ENCODE measurements at places on chromosomes 1 and 21.

DNA sequence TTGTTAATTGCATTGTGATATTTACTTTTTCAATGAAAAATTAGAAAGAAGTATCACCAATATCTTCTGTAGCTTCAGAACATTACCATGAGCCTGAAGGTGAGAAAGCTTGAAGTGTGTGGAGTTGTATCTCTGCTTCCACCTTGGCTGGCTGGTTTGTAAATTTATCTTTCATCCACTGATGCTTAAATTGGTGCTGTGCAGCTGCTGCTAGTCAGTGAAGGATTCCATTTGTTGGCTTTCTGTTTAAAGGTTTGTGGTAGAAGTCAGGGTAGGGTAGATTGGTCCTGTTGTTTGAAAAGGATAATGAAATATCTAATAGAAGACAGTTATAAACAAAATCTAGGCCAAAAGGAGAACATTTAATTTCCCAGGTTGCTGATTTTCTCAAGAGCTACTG is 105.7 kb downstream of the C1orf21 start:
- DNase-seq = no peak

DNA sequence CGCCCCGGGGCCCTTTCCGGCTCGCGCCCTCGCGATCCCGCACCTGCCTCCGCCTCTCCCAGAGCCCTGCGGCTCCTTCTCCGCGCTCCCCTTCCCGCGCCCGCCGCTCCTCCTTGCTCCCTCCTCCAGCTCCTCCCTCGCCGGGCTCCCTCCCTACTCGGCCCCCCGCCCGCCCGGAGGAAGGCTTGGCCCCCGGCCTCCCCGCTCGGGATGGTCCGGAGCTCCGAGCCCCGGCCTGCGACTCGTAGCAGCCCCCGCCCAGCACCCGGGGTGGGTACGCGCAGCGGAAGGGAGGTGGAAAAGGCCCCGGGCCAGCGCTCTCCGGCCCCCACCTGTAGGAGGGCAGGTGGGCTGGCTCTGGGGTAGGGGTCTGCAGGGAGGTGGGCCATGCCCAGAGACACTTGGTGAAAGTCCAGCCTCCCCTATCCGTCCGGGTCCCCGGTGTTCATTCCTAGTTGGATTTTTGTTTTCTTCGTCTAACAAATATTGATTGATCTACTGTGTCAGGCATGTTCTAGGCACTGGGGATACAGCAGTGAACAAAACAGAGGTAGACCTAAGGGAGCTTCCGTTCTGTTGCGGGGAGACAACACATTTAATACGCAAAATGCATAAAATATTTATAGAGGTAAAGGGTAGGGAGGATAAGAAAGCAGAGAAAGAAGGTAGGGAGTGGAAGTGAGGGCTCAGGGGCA is at the start of gene HTR1D:
TSS of gene HTR1D (minus strand) at position 82 of the 695 bp plus-strand sequence. CDS start 23,283 bp downstream, outside the sequence.
- DNase-seq = no peak

DNA sequence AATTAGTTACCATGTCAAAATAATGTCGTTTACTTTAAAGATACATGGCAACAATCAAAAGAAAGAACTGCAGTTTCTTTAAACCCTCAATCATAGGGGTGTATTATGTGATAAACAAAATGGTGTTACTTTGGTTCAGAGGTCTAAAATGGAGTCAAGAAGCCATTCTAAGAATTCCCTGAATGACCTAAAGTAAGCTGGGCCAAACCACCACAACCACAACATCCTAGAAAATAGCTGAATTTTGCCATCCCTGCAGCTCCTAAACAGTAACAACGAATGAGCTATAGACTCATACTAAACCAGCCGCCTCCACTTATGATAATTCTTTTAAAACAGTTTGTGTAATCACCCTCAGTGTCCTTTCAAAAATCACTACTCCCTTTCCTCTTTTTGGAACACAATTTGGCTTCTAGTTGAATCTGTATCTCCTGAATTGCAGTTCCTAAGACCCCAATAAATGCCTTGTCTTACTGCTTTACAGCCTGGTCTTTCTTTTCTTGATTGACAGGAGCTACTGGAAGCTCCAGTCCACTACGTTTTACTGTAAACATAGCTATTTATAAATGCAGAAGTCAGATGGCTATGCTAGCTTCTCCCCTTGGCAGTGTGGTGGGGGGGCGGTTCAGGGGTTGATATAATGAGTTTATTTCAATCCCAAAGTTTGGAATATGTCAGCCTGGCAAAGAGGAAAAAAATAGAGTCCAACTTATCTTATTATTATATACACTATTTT is 84.3 kb downstream of the PLPPR4 start:
- no peak for DNase-seq

DNA sequence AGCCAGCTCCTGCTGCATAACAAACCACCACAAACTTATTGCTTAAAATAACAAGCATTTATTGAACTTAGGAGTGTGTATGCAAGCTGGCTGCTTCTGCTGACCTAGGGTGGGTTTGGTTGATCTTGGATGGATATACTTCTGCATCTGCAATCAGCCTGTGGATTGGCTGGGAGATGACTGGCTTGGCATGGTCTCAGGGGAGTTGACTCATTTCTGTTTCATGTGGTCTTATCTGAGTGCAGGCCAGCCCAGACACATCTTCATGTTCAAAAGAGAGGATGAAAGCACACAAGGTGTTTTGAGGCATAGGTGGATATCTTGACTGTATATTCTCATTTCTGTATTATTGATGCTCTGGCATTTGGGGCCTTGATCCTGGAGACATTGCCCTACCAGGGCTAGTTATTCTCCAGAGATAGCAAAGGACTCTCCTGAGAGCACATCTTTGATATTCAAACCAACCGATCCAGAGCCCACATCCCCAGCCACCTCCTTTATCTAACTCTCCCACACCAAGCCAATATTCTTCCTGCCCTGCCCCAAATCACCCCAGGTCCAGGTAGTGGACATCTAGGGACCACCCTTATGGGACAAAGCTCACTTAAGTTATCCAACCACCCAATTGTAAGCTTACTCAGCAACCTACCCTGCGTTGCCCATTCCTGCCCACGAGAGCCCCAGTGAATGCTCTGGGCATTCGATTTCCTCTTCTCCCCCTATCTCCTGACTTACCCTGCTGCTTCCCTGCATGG is 350.8 kb downstream of the PTPRU start:
- no peak for DNase-seq

Data from stimulated activated CD8-positive, alpha-beta memory T cell treated with anti-CD3 and anti-CD28 coated beads, Interleukin-4, amount 100 ng/mL, for 1 hour (primary cell).